Epithelial cell of umbilical artery (primary cell): ENCODE measurements at places on chromosomes 1 and 21. TPM values are rescaled to one million over a fixed set of nuclear protein-coding genes. Genes with fewer than 3 reads are reported as not detected.

The SELP gene
- total RNA-seq: 0.30 and 0.32 TPM in 2 replicates

The APCS gene
- total RNA-seq: not detected in 2 replicates

The GBP2 gene
- total RNA-seq: 47.4 and 57.6 TPM in 2 replicates

The SPATA46 gene
- total RNA-seq: not detected in 2 replicates

The FMN2 gene
- total RNA-seq: not detected in 2 replicates

The CD1E gene
- total RNA-seq: not detected in 2 replicates

The FMO4 gene
- total RNA-seq: 0.76 and 0.97 TPM in 2 replicates

The TNFRSF25 gene
- 9.7 and 11.4 TPM in 2 replicates for total RNA-seq

The CATSPERE gene
- 0.30 and 0.65 TPM in 2 replicates for total RNA-seq

The VWA5B1 gene
- total RNA-seq: not detected in 2 replicates

The CFAP74 gene
- not detected in 2 replicates for total RNA-seq

The BGLAP gene
- total RNA-seq: 0.61 and 0.65 TPM in 2 replicates

The SPRR2E gene
- total RNA-seq: not detected in 2 replicates

The SLC30A2 gene
- not detected in 2 replicates for total RNA-seq

The PTPN22 gene
- 2.7 and 5.2 TPM in 2 replicates for total RNA-seq

The TLR5 gene
- under 0.01 and 0.32 TPM in 2 replicates for total RNA-seq

The TARBP1 gene
- total RNA-seq: 21.6 and 23.4 TPM in 2 replicates

The SPATA21 gene
- not detected in 2 replicates for total RNA-seq

The TTLL10 gene
- not detected in 2 replicates for total RNA-seq
